ENCODE measurements at places on chromosomes 12 and 14. TPM values are rescaled to one million over a fixed set of nuclear protein-coding genes. Genes with fewer than 3 reads are reported as not detected.
A peak's percentile ranks its signal among the peaks of the same experiment; 100 is the strongest.

Gene SYCP3
- not detected for polyA plus RNA-seq

Gene PLA2G1B
- polyA plus RNA-seq, result 0.81 TPM

GRCh38 chr14:55665067-55665675 is 85.2 kb downstream of the KTN1 start:
- peaks cover 34% of the 10 kb centered on the region for H3K4me1 ChIP-seq
- H3K4me3 ChIP-seq, result no peak overlapping the region
- DNase-seq, result no peak
- H3K36me3 ChIP-seq, result peaks cover 43% of the 10 kb centered on the region
- H3K27me3 ChIP-seq, result no peaks in the 10 kb centered on the region
- H3K27ac ChIP-seq, result no peak overlapping the region

Gene OVCH1
- 0.04 TPM for polyA plus RNA-seq

DNA sequence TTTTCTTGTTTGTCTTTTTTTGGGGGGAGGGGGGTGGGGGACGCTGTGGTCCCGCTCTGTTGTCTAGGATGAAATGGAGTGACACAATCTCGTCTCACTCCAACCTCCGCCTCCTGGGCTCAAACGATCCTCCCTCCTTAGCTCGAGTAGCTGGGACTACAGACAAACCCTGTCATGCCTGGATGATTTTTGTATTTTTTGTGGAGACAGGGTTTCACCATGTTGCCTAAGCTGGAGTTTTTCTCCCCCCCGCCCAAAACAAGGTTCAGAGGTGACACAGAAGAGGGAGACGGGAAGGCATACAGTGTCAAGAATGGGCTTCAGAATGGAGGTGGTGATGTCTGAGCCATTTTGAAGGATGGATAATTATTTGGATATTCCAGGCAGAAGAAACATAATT is 116.9 kb upstream of the ATF1 start:
- no peak overlapping the region for H3K4me3 ChIP-seq
- peaks cover 13% of the 10 kb centered on the region for H3K36me3 ChIP-seq
- H3K27me3 ChIP-seq, result no peaks in the 10 kb centered on the region
- no peak overlapping the region for H3K27ac ChIP-seq
- no peak for DNase-seq
- no peaks in the 10 kb centered on the region for H3K4me1 ChIP-seq

DNA sequence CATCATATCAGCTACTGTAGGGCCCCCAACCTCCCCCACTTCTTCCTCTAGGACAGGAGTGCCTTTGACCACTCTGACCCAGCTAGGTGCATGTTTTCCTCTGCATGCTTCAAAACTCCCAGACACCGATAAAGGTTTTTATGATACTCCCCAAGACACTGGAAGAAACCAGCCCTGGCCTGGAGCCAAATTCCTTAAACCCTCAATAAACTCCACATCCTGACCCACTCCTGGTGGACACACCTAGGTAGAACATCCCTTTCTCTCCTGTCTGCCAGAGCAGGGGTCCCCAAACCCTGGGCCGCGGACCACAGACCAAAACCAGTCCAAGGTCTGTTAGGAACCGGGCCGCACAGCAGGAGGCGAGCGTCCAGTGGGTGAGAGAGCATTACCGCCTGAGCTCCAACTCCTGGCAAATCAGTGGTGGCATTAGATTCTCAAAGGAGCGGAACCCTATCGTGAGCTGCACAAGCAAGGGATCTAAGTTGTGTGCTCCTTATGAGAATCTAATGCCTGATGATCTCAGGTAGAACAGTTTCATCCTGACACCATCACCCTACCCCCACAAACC is 49.6 kb downstream of the NT5DC3 start:
- H3K4me3 ChIP-seq, result no peak overlapping the region
- H3K4me1 ChIP-seq, result no peaks in the 10 kb centered on the region
- no peak overlapping the region for H3K27ac ChIP-seq
- DNase-seq, result no peak
- no peaks in the 10 kb centered on the region for H3K27me3 ChIP-seq

- no peak overlapping the region for H3K27ac ChIP-seq
- H3K36me3 ChIP-seq, result no peaks in the 10 kb centered on the region
- no peaks in the 10 kb centered on the region for H3K4me1 ChIP-seq
- peaks cover 11% of the 10 kb centered on the region for H3K27me3 ChIP-seq
Measured at GRCh38 chr12:2284857-2285256, 232.1 kb downstream of the CACNA1C start.

- DNase-seq, result no peak
- no peak overlapping the region for H3K27ac ChIP-seq
- H3K4me3 ChIP-seq, result peak overlapping the region; percentile 54
- H3K36me3 ChIP-seq, result no peaks in the 10 kb centered on the region
Measured at GRCh38 chr12:102958073-102958829, 777 bp downstream of the ASCL1 start.
